ENCODE measurements at places on chromosomes 2 and 18.
A peak's percentile ranks its signal among the peaks of the same experiment; 100 is the strongest.

- DNase-seq, result peak; percentile 36
Measured at GRCh38 chr18:27599202-27599829, 414.2 kb upstream of the CHST9 start.

DNA sequence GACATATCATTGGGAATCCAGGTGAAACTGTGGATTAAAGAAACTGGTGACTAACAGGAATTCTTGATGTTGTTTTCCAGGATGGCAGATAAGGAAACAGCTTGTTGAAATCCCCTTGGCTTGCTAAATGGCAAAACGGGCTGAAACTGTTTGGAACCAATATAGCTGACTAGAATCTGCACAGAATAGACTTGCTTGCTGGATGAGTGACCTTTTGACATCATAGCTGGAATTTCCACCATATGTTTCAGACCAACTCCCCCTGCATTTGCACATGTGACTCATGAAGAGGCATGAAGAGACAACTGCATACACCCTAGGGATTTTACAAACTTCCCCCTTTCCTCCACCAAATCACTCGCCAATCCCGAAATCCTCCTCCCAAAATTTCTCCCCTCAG lies 87.7 kb upstream of the LYPD1 start:
- no peak for DNase-seq

GRCh38 chr2:128457006-128457604 lies 138.4 kb upstream of the HS6ST1 start:
- no peak for DNase-seq

DNA sequence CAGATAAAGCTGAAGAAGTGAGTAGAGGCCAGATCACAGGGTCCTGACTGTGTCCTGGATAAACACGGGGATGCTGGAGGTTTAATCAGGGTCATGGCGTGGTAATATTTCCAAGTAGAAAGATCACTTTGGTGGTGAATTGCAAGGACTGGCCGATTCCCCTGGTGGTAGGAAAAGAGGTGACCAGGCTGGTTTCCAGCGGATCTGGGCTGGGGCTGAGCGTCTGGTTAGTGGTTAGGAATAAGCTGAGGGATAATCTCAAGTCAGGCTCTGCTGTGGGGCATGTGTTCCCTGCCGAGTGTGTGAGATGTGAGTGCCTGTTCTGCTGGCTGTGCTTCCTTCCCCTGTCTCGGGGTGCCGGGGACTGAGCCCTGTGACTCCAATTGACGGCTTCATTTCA lies 484.0 kb downstream of the TSN start:
- no peak for DNase-seq

GRCh38 chr2:215269397-215270117 lies 42.3 kb upstream of the ATIC start:
- DNase-seq, result peak; percentile 81

DNA sequence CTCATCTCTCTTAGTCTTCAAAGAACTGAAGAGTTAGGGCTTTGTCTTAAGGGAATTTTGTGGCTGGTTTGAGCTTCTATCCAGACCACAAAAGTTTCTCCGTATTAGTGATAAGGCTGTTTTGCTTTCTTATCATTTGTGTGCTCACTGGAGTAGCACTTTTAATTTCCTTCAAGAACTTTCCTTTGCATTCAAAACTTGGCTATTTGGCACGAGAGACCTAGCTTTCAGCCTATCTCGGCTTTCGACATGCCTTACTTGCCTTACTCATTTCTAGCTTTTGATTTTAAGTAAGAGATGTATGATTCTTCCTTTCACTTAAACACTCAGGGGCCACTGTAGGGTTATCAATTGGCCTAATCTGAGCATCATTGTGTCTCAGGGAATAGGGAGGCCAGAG lies 29.9 kb downstream of the HDHD2 start:
- DNase-seq, result no peak

GRCh38 chr2:147327613-147328012 lies 517.2 kb upstream of the ACVR2A start:
- DNase-seq, result peak; percentile 56

DNA sequence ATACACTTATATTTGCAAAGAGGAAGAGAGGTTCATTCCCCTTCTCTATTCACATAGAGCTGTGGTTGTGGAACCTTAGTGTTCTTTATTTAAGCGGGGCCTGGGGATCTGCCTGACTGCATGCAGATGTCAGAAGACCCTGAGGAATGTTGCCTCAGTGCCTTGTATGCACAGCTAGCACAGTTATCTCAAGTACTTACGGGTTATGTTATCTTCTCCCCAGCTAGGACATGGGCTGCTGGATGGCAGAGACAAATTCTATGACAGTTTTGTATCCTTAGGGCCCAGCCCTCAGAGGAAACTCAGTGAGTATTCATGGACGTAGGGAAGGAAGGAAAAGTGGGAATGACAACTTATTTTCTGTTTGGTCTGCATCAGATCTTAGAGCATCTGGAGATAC lies 37.7 kb upstream of the RTN4 start:
- no peak for DNase-seq

GRCh38 chr2:163733301-163733938 lies 2.4 kb downstream of the FIGN start:
- no peak for DNase-seq

- peak; percentile 20 for DNase-seq
Measured at GRCh38 chr2:180559771-180560170, 420.6 kb upstream of the UBE2E3 start.
